ENCODE measurements at places on chromosomes 2 and 18.

DNA sequence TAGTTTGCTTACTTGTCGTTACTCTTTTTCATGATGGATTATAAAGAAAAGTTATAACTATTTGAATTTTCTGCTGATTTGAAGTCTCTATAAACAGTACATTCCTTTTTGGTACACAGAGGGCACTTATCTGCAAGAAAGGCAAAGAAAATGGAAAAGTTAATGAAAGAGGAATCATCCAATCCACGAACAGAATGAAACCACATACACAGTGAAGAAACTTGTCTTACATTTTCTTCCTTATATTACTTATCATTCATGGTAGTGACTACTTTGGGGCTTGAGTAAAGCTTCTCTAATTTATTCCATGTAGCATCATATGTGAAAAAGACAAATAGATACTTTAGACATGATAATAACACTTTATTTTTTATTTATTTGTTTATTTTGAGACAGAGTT is 14.8 kb upstream of the ACTR3 start:
- no peak for DNase-seq

DNA sequence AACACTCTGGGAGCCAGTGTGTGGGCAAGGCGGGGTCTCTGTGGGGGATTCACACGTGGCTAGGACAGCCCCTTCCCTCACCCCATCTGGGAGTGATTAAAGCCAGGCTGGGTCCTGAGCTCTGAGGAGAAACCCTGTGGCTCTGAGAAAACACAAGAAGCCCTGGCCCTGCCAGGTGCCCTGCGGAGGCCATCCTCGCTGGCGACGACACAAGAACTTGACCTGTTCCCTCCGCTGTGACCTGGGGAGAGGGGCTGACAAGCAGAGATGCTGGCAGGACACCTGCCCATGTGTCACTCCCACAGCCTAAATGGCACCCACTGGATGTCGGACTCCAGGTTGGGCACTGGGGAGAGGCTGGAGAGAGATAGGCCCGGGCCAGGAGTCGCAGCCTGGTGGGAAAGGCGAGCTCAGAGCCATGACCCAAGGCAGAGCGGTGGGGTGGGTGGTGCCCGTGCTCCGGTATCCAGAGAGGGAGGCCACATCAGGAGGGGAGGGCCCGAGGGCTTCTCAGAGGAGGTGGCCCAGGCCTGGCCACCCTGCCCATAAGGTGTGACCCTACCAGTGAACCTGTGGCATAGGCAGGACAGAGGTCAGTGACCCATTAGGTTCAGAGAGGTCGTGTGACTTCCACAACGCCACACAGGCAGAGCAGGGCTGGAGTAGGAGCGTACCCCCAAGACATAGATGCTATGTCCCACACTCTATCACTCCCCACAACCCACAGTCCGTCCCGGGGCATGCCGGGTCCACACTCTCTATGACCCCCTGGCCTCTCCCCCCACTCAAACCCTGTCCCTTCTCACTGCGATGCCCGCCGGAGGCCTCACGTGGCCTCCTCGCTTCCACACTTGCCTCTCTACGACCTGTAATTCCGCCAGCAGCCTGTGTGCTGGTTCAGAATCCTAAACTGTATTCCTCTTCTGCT is 59.4 kb upstream of the HPCAL1 start:
- DNase-seq, result no peak

DNA sequence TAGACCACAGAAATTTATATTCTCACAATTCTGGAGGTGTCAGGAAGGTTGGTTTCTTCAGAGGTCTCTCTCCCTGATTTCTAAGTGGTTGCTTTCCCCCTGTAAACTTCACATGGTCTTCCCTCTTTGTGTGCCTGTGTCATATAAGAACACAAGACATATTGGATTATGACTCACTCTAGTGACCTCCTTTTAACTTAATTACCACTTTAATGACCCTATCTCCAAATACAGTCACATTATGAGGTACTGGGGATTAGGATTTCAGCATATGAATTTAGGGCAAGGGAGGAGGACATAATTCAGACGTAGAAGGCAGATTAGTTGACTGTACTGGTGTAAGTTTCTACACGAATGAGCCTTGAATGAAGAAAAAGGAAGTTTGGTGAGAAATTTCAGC is 38.2 kb upstream of the EPHA4 start:
- no peak for DNase-seq

DNA sequence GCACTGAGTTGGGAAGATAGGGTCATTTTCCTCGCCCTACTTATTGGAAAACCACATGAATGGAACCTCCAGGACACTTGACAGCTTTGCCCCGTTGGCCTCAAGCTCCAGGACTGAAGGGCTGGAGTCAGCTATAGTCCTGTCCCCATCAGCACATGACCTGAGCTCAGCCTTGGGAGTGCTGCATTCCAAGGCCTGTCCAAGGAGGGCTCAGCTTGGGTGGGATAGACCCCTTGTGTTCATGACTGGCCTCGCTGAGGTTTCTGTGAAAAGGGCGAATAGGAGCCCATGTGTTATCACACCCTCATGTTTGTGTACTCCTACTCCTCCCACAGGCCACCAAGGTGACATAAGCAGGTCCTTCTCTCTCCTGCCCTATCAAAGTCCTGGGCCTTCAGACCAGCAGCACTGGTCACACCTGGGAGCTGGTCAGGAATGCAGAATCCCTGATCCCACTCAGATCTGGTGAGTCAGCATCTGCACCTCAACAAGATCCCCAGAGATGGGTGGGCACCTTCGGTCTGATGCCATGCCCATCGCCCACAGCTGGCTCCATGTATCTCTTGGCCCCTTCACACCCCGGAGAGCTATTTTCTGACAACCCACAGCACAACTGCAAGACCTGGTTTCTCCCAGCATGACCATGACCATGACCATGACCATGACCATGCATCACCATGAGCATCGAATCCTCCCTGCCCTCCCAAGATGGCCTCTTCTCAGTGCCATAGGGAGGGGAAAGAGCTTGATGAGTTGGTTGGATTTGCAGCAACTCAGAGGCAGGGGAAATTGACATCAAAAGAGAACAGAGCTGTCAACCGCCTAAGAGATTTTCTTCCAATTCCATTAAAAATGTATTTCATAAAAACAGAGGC is 83.0 kb upstream of the RAB6C start:
- no peak for DNase-seq

DNA sequence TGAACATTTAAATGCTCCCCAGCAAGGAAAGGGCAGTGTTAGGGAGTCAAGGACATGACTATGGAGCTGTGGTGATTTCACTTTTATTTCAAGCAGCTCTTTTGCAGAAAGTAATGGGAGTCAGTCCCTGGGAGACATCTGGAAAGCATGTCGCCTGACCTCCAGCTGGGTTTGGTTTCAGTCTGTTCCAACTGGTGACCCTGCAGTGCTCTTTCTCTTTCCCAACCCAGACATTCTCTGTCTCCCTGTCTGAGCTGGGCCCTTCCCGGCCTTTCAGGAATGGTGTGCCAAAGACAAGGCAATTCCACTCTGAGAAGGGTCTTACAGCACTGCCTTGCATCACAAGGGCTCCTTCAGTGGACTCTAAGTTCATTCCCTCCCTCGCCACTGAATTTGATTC is 323.2 kb downstream of the OSR1 start:
- peak; percentile 45 for DNase-seq

GRCh38 chr2:172745636-172746035 is 10.0 kb downstream of the RAPGEF4 start:
- no peak for DNase-seq

GRCh38 chr2:215899141-215900074 is 113.9 kb downstream of the MREG start:
- peak; percentile 45 for DNase-seq

DNA sequence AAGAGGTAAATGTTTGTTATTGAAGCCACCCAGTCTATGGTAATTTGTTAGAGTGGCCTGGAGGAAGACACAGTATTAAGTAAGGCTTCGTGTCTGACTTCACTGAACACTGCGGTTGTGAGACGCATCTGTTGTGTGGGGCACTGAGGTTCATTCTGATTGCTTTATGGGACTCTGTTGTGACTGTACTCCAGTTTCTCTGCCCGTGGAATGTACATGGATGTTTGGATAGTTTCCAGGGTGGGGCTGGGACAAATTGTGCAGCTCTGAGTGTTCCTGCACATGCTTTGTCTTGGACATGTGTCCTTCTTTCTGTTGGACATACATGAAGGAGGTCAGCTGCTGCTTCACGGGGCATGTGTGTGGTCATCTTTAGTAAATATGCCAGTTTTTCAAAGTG is 58.6 kb downstream of the ODC1 start:
- no peak for DNase-seq

DNA sequence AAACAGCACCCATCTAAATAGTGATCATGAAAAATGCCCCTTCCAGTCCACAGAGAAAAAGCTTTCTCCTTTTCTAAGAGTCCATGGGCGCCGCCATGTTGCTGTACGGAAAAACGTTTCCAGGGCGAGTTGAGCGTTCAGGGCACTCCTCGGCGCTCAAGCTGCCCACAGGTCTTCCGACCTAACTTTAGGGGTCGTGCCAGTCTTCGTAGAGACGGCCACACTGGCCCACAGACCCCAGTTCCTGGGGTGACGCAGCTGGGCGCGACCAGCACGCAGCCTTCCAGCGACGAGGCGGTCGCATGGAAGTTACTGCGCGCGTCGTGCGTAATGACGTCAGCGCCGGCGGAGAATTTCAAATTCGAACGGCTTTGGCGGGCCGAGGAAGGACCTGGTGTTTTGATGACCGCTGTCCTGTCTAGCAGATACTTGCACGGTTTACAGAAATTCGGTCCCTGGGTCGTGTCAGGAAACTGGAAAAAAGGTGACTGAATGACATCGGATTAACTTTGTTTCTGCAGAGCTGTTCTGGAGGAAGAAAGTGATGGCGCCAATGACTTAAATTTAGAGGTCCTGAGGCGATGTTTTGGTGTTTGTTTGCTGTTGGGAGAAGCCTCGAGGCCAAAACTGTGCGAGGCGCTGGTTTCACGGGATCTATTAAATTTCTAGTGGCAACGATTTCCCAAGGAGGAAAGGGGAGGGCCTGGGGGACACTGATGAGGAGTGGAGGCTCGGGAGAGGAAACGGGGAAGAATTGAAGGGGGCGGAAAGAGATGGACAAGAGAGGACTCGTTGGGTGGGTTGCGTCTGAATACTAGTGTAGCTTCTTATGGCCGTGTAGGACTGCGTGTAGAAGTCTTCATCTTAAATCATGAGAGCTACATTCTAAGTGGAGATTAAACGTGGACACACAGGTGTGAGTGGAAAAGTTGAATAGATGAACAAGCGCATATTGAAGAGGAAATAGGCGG is at the start of the genes METTL4 and NDC80:
TSS of gene METTL4 (minus strand) at position 306 of the 971 bp plus-strand sequence. CDS start 4,289 bp downstream, outside the sequence.
TSS of gene NDC80 (plus strand) at position 358 of the 971 bp plus-strand sequence. CDS start 1,429 bp downstream, outside the sequence.
- DNase-seq, result peak; percentile 51

GRCh38 chr2:59383473-59383872 is 1142.3 kb upstream of the FANCL start:
- no peak for DNase-seq

GRCh38 chr2:134682726-134683125 is 36.1 kb downstream of the TMEM163 start:
- DNase-seq, result no peak

- no peak for DNase-seq
Observed at GRCh38 chr2:131105950-131106801, 1.0 kb downstream of the PLEKHB2 start.

DNA sequence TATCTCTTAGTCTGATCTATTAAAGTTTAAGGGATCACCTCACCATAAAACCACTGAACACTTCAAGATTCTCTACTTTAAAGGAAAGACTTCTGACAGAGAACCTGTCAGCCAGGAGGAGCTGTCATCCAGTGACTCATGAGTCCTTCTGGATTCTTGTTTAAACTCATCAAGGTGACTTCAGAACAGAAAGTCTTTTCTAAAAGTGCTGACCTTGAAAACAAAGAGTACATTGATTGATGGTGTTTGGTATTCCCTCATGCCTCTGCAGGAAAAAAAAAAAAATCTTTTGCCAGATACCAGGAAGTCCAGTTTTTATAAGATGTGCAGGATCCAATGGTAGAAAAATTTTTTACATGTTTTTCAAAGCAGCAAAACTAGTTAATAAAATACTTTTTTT is 12.3 kb downstream of the DSG2 start:
- no peak for DNase-seq

DNA sequence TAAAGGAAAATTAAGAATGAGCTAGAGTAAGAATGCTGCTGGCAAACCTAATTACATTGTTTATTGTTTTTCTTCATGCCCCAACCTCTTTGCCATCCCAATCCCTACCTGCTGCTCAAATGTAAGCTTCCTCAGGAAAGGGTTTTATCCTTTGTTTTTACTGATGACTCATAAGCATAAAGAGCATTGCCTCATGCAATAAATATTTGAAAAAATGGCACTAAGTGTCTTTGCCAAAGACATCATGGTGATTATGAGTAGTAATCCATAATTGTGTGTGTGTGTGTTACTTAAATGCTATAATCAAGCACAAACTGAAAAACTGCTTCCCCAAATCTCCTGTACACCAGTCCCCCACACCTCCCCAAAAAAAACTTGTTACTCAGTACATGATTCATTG is 53.4 kb downstream of the DNER start:
- DNase-seq, result no peak

GRCh38 chr2:23381084-23381483 is 3.9 kb upstream of the KLHL29 start:
- peak; percentile 24 for DNase-seq

DNA sequence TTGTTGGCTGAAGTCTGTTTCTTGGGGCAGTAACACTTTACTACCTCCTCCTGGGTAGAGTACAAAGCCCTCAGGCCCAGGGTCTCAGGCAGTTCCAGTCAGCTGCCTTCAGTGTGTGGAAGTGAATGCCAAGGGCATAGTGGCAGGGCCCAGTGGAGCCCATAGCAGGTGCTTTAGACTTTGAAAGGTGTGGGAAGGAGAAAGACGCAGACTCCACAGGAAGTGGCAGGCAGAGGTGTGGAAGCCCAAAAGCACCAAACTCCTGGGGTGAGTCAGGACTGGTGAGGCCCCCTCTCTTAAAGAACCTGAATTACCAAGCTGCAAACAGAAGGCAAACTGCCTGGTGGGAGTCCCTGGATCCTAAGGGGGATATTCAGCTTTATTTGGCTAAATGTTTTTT is 45.3 kb downstream of the ADAM23 start:
- no peak for DNase-seq

DNA sequence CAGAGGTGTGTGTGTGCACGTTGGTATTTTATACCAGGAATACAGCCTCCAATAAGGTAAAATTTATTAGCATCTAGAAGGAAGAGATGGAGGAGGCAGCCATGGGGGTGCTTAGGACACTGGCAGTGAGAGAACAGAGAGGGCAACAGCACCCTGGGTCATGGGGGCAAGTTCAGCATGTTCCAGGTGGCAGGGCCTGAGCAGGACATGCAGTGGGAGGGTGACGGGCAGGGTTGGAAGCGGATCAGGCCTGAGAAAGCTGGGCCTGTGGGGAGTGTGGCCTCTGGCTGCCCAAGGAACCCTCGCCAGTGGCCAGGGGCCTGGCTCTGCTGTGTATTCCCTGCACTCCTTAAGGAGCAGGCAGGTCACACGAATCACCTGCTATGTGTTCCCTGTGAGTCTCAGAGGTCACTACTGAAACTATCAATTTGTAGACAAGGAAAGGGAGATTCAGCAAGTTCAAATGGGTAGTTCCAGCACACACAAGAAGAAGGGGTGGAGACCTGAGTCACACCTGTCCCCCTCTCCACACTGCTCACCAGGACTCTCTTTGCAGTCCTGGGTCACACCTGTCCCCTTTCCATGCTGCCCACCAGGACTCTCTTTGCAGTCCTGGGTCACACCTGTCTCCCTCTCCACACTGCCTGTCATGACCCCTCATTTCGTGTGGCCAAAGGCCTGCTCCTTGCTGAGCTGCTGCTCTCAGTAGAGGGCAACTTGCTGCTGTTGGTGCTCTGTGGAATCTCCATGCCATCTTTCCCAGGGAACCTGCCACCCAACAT is 463.9 kb upstream of the HS6ST1 start:
- DNase-seq, result no peak

GRCh38 chr18:9708434-9709303 is 568 bp downstream of the RAB31 start:
- DNase-seq, result no peak

All from HFF-Myc (cell line).